ENCODE measurements at places on chromosomes 11 and 22.

DNA sequence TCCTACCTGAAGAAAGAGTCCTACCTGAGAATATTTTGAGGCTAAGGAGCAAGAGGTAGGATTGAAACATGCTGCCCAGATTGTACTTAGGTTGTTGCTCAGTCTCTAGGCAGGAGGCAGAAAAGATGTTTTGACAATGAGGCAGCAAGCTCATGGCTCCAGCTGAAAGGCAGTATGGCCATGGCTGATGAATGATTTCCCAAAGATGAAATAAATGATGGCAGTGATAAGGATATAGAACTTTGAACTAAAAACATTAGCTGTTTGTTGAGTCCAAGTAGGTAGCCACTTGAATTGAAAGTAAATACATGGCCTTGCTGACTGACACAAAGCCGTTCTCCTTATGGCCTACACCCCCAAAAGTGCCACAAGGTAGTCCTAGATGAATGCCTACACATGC, 6.8 kb upstream of the NEU3 start:
- DNase-seq: no peak

GRCh38 chr11:3010004-3010403, 17.9 kb upstream of the NAP1L4 start:
- DNase-seq: no peak

GRCh38 chr11:134258577-134258976, 5.2 kb downstream of the ACAD8 start:
- DNase-seq: no peak

- no peak for DNase-seq
These were observed 1479.2 kb downstream of the TBC1D22A start for GRCh38 chr22:48241658-48242057.

DNA sequence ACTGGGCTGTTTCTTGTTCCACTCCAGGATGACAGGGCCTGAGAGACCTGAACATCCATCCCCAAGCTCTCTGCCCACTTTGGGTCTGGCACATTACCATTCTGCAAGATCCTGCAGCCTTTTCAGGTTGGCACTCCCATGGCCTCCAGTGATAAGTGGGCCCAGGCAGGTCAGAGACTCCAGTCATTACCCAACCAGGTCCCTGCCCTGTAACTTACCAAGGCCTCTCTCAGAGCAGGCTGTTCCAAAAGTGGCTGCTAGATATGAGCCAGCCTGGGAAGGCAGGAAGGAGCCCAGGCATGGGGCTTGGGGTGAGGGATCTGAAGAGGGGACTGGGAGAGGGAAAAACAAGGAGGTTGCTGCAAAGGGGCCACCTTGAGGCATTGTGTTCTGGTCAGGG, 35.9 kb downstream of the KCNQ1OT1 start:
- no peak for DNase-seq

- DNase-seq: no peak
These were observed 21.4 kb downstream of the PLEKHA7 start for GRCh38 chr11:16992846-16993245.

GRCh38 chr22:26822313-26822712, 164.9 kb downstream of the MIAT start:
- DNase-seq: no peak

DNA sequence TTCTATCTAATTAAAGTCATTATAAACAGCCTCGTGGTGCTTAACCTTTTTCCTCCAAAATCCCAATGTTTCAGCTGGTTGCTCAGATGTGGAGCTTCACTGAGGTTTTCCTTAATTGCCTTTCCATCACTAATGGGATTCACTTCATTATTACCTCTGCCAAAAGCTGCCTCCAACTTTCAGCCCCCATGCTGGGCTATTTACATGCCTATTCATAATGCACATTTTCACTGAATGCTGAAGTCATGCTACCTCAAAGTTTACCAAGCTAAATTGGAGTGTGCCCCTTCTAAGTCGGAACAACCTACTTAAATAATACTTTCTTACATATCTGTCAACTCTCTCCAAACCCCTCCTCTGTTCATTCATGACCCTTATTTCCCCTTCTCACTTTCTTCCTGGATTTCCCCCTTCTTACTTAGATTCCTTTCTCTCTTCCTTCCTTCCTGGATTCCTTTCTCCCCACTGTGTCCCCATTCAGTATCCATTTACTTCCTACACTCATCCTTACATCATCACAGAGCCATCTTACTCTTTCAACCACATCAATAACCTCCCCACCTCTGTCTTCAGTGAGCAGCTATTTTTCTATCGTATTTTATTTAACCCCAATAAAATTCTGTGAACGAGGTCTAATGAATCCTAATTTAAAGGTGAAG, 887.3 kb upstream of the TENM4 start:
- no peak for DNase-seq

All from SW 1271 (cell line).